ENCODE measurements at places on chromosomes 6 and 20.

DNA sequence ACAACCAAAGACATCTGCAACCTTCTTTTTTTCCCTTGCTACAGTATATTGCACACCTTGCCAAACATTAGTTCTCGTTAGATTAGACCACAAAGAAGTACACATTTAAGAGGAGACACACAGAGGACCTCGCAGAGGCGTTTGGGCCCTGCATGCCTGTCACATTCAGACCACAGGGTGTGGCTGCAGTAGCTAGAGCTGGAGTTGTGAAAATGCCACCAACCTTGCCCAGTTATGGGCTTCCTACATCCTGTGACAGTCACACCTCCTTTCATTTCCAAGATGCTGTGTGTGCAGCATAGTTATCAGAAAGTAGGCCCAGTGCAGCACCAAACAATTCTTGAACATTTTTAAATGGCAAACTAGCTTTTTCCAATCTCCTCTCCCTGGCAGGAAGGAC, 2.4 kb downstream of the SYNE1 start:
- DNase-seq, result no peak

GRCh38 chr20:32455901-32456701, 98.0 kb downstream of the ASXL1 start:
- DNase-seq, result no peak

GRCh38 chr6:167699141-167699931, 127.4 kb upstream of the AFDN start:
- DNase-seq, result no peak

DNA sequence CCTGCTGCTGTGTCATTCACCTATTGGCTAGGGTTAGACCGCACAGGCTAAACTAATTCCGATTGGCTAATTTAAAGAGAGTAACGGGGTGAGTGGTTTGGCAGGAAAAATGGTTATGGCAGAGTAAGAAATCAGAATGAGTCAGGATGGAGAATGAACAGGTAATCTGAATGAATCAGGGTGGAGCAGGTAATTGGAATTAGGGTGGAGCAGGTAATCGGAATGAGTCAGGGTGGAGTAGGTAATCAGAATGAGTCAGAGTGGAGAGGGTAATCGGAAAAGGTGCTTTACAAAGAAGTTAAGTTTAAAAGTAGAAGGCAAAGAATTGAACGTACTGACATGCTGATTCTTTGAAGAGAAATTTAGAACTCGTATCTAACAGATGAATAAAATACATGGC, 11.7 kb downstream of the SLC35A1 start:
- no peak for DNase-seq

- DNase-seq, result no peak
Measured at GRCh38 chr6:53540129-53540692, 4.7 kb downstream of the GCLC start.

Data from NCI-H1436 treated with DMSO at 0.1 percent for 48 hours (cell line).